Non-pigmented ciliary epithelial cell (primary cell): ENCODE measurements at places on chromosomes 11 and 22.
A peak's percentile ranks its signal among the peaks of the same experiment; 100 is the strongest.

DNA sequence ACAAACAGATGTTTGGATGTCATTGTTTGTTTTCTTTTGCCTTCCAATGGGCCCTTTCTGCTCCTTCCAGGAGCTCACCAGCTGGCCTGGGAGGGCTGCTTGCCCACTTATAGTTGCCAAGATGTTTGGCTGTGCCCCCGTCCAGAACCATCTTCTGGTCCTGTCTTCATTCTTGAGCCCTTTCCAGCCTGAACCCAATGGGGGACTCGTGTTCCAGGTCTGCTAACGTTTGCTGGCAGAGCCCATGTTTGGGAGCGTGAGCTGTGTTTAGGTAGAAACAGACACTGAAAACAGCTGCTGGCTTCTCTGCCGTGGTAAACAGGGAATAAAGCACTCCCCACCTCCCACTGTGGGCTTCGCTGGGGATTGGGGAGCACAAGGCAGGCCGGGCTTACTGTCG, 83.2 kb upstream of the SYT13 start:
- no peak for DNase-seq

GRCh38 chr22:26610072-26610958, 7.5 kb downstream of the CRYBB1 start:
- peak; percentile 67 for DNase-seq

DNA sequence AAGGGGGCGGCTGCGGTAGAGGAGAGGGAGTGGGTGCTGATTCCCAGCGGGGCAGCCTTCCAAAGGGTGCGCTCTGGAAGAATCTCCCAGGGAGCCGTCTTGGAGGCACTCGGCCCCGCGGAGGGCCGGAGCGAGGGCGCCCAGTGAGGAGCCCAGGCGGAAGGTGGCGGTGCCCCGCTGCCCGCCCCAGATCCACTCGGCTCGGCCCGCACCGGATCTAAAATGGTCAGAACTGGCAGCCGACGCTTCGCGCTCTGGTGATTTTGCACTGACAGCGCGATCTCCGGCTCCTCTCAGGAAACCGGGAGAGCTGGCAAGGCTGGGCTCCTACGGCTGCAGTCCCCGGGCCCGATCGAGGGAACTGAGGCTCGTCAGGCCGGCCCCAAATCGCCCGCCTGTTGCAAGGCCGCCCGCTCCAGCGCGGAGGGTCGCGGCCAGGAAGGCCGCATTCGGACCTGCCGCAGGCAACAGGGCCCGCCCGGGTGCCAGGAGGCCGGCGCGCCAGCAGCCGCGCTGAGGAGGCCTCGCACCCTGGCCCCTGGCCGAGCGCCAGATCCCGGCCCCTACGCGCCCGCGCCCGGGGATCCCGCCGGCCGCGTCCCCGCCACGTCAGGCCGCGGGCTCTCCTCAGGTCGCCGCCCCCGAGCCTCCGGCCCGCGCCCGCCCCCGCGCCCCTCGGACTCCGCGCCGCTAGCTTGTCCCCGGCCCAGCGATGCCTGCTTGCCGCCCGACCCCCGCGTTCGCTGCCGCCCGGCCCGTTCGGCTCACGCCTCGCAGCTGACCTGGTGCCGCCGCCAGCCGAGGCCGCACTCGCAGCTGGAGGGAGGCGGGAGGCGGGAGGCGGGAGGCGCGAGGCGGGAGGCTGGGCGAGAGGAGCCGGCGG, at the start of gene KLHL22:
KLHL22 (minus strand) TSS at position 818 of the 883 bp plus-strand sequence. CDS start 6,584 bp downstream, outside the sequence.
- DNase-seq = no peak

- DNase-seq = no peak
These were observed 76.0 kb upstream of the KCNQ1OT1 start for GRCh38 chr11:2775626-2776350.

GRCh38 chr11:84612645-84613044, 1014.5 kb downstream of the DLG2 start:
- DNase-seq = no peak

DNA sequence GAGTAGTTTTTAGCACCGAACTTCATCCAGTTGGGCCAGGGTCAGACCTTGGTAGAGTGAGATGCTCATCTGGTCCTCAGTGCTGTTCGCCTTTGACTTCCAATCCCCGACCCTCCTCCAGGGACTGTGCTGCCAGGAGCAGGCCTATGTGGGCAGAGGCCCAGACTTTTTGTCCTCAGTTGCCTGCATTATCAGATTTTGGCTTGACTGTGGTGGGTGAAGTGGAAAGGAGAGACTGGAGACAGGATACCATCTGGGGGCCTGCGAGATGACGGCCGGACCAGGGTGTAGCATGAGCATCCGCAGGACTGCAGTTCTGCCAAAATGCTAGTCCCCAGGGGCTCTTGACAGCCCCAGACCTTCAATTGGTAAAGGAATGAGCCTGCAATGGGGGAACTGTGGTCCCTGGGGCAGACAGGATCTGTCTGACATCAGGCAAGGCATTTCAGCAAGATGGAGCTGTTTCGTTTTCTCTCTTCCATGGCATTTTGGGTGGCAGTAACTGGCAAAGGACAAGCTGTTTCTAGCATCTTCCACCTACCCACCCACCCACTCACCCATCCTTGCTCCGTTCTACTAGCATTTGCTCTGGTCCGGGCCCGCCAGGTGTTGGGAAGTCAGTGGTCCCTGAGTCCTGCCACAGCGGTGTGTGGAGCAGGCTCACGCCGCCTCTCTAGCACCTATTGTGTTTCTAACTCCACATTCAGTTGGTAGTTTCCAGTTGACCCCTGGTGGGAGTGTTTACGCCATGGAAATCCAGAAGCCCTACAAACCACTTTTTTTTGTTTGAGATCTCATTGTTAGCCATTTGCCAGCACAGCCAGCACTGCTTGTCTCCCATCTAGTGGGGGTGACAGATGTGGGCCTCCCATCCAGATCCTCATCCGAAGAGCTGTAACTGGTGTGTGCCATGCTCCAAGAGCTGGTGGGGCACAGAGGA, 53.5 kb downstream of the OTOG start:
- no peak for DNase-seq

DNA sequence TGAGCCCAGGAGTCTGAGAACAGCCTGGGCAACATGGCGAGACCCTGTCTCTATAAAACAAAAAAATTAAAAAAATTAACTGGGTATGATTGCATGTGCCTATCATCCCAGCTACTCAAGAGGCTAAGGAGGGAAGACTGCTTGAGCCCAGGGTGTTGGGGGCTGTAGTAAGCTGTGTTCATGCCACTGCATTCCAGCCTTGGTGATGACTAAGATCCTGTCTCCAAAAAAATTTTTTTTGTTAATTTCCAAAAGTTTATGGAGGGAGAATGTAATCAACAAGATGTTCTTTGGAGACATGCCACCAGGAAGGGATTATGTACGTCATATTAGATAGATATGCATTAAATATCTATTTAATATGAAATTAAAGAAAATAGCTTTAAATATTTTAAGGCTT, 267.5 kb downstream of the SBF2 start:
- DNase-seq = no peak

GRCh38 chr11:69416762-69417698, 64.4 kb upstream of the LINC01488 start:
- DNase-seq = no peak

DNA sequence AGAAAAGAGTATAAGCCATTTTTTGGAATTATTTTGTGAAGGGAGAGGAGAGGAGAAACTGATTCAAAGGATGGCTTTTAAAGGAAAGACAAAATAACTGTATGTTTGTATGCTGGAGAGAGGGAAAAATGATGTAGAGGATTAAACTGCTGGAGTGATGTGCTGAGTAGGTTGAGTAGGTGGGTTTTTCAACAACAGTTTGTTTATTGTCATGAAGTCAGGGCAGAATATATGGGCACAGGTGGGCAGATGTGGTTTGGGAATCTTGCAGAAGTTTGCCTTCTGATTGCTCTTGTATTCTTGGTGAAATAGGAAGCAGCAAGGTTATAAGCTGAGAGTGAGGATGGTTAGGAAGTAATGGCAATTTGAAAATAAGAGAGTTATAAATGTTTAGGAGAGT, 12.1 kb downstream of the SYT9 start:
- no peak for DNase-seq

DNA sequence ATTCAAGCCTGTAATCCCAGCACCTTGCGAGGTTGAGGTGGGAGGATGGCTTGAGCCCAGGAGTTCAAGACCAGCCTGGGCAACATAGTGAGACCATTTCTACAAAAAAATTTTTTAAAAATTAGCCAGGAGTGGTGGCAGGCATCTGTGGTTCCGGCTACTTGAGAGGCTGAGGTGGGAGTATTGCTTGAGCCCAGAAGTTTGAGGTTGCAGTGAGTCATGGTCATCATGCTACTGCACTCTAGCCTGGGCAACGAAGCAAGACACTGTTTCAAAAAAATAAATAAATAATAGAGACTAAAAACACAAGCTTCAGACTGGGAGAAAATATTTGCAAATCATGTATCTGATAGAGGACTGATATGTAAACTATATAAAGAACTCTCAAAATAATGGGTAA, 33.2 kb downstream of the BTBD10 start:
- no peak for DNase-seq

DNA sequence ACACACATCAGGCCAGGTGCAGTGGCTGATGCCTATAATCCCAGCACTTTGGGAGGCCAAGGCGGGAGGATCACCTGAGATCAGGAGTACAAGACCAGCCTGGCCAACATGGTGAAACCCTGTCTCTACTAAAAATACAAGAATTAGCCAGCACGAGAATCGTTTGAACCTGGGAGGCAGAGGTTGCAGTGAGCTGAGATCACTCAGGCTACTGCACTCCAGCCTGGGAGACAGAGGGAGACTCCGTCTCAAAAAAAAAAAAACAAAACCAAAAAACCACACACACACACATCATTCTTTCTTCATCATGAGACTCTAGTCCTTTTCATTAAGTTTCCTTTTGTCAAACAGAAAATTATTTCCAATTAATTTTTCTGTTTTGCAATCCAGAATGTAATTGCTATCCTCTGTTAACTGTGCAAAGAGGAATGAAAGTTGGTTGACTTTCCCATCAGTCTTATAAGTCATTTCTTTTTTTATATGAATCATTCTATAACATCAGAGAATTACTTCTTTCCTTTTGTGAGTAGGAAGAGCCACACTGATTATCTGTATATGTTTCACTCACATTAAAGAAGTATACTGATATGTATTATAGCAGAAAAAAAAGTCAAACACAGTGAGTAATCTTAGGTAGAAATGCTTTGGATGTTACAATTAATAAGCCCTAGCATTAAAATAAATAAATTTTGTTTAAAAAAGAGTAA, 52.2 kb downstream of the HORMAD2 start:
- DNase-seq = no peak

- DNase-seq = no peak
These were observed 136.3 kb downstream of the TEAD1 start for GRCh38 chr11:12810568-12810894.

DNA sequence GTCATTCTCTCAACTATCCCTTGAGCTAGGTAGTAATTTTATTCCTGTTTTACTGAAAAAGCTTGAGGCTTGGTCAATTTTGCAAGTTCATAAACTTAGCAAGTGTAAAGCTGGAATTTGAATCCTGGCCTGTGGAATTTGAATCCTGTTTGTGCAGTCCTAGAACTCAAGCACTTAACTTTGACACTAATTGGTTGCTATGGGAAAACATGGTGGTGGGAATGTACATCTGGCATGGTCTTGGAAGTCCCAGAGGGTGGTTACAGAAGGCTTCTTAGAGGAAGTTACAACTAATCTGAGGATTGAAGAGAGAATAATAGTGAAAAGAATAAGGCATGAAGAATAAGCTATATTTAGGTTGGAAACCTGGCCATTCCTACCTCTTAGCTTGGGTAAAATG, 66.5 kb upstream of the LIN7C start:
- no peak for DNase-seq

DNA sequence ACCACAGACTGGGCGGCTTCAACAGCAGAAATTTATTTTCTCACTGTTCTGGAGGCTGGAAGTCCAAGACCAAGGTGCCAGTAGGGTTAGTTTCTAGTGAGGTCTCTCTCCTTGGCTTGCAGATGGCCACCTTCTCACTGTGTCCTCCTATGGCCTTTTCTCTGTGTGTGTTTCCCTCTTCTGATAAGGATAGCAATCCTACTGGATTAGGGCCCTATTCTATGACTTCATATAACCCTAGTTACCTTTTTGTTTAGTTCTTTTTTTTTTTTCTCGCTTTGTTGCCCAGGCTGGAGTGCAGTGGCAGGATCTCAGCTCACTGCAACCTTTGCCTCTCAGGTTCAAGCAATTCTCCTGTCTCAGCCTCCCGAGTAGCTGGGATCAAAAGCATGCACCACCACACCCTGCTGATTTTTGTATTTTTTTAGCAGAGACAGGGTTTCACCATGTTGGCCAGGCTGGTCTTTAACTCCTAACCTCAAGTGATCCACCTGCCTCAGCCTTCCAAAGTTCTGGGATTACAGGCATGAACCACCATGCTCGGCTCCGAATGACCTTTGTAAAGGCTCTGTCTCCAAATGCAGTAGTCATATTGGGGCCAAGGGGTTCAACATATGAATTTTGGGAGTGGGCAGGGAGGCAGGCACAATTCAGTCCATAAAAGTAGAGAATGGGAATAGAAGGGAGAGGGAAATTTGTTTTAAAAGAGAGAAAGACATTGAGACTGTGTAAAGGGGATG, 25.5 kb upstream of the NNMT start:
- DNase-seq = no peak

GRCh38 chr22:36197514-36198146, 4.0 kb downstream of the APOL4 start:
- no peak for DNase-seq

DNA sequence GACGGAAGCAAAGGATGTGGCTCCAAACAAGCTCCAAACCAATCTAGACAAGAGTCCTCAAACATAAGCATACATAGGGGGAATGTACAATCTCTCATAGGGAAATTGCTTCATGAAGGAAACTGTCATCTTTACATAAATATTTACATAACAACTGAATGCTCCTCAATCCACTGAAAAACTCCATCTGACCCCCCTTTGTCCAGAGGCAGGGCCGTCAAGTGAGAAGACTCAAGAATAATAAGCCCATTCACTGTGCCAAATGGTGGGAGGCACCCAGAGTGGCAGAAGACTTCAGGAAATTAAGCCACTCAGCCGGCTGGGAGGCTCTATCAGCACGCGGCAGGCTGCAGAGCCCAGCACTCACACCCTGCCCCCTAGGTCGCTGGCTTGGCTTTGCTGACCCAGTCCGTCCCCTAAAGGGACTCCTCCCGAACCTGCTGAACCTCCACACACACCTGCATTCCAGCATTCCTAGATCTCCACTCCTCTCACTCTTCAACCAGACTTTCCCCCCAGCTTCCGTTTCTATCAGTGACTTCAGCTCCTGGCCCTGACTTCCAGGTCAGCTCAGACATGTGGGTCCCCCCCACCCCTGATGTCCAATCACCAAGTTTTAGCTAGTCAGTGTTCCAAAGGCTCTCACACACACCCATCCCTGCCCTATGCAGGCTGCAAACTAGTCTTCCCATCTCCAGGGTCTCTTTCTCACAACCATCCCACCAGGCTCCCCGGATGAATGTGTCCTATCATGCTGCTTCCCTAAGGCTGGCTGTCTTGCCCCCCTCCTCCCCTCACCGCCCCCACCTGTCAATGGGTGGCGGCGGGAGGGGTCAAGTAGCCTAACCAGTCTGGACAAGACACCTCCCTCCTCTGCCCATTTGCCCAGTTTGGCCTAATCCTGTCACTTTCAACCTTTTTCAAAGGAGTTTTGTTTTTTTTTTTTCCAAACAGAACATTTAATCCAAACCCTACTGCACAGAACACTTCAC, 11.3 kb downstream of the VPS37C start:
- DNase-seq = no peak
